ENCODE measurements at places on chromosomes 6 and 20.

GRCh38 chr6:56687551-56687950 lies 44.9 kb upstream of the DST start:
- DNase-seq: no peak

DNA sequence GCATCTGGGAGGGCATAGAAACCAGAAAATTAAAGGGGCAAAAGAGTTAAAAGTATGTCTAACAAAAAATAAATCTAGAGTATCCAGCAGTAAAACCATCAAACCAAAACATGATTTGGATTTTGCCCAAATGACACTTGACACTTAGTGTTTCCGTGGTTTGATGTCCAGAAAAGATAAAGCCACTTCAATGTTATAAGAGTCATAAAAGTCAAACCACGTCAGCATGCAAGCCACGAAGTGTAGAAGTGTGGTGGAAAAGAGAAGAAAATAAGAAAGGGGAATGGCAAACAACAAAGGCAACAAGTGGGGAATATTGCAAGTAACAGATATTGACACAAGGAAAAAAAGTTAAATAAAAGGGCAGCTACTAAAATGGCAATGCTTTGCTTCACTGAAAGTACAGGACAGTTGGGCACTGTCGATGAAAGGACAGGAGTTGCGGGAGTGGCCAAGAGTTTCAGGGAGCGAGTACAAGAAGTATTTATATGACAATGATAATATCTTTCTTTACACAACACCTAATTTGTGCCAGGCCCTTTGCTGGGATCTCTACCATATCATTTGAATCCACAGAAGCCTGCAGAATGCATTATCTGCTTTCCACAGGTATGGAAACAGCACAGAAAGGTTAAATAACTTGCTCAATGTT lies 6.3 kb upstream of the HDDC2 start:
- DNase-seq: no peak

DNA sequence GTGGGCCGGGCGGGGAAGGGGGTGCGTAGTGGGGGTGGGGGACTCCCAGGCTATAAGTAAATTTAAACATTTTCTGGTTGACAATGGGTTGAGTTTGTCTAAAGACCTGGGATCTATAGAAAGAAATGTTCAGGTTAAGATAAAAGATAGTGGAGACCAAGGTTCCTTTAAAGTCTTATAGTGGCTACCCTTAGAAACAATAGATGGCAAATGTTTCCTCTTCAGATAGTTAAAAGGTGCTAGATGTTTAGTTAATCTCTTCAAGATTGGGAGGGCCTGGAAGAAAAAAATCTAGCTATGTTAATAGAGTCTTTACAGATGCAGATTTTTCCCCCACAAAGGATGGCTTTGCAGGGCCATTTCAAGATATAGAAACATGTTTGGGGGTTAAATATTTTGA lies 446.4 kb upstream of the FKBP1C start:
- no peak for DNase-seq

DNA sequence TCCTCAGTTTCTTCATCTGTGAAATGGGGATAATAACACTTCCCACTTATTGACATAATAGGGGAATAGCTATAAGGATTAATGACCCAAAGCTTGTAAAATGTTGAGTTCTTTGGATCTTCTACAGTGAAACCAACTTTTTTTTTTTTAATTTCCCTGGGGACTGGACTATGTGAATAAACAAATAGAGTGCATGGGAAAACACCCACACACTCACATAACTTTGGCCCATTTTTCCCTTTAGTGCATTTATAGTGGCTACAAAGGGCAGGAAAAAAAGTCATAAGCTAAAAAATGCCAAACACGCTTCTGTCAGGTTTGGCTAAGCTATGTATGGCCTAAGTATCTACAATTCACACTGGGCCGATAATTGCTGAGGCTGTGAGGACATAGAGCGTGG lies 406.2 kb upstream of the JAG1 start:
- DNase-seq: no peak

DNA sequence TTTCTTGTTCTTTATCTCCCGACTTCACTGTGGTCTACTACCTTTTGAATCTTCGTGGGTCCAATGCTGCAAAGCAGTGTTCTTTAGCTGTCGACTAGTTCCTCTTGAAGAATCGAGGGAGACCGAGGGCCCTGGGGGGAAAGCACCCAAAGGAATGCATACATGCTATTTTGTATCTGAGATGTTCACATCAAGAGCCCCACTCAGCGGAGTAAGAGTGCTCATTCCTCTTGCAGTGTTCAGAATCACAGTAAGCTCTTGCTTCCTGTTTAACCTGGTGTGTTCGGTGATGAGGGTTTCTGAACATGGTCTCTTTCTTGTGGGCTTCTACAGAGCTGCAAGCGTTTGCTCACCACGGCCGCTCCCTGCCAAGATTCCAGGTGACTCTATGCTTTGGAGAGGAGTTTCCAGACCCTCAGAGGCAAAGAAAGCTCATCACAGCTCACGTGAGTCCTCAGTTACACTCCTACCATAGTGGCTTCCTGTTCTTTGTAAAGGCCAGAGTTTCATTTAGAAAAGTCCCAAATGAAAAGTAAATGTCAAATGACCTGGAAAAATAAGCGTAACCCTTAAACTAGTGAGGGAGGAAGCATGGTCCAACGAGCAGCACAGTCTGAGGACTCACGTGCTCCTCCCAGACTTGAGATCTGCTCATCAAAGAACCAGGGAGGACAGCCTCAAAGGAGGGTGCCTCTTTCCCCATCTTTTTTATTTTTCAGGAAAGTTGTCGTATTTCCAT lies 13.3 kb downstream of the IRF4 start:
- no peak for DNase-seq

- no peak for DNase-seq
Observed at GRCh38 chr6:499617-500016, 108.1 kb downstream of the IRF4 start.

GRCh38 chr20:29299811-29300578 lies 1957.5 kb upstream of the DEFB115 start:
- no peak for DNase-seq

DNA sequence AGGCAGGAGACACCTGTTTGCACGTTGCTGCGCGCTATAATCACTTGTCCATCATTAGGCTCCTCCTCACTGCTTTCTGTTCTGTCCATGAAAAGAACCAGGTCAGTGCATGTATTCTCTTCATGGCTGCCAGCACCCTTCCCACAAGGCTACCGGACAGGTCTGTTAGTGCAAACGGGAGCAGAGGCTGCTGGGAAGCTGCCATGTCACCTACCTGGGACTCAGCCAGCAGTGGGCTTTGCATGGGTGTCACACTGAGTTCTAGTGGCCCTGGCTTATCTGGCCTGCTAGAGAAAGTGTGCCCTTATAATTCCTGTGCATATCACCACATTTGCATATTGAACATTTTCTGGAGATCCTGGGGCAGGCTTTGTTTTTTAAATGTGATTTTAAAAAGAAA lies 24.8 kb downstream of the LYRM2 start:
- DNase-seq: no peak

DNA sequence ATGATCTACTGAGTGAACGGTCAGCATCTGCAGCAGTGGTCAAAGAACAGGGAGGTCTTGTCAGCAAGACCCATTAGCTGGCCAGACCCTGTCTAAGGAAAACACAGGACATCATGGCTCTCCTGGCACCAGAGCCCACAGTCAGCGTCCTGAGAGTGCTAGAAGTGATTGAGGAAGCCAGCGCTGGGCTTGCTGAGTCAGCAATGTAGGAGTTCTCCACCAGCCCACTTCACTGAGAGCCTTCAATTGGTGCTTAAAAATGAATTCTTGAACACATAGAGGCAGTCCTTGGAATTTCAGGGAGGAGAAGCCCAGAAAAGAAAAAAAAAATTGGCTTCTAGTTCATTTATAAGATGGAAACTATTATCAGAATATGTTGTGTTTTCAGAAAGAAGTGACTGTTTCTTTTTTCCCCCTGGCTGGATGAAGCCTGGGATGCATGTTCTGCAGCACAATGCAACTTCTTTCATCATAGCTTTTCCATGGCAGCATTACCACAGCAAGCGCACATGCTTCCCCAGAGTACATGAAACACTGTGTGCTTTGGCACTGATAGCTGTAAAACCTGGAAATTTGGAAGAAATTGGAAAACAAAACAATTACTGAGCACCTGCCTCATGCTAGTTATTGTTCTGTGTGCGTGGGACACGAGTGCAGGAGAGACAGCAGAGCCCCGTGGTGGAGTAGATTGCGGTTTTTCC lies 899.9 kb downstream of the C6orf118 start:
- no peak for DNase-seq

DNA sequence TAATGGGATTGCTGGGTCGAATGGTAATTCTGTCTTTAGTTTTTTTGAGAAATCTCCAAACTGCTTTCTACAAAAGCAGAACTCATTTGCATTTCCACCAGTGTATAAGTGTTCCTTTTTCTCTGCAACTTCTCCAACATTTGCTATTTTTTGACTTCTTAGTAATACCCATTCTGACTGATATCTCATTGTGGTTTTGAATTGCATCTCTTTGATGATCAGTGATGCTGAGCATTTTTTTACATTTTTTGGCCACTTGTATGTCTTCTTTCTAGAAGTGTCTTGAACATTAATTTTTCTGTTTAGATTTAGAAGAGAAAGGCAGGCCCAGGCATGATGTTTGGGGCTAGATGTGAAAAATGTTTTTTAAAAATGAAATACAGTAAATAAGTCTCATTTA lies 553.1 kb upstream of the MAN1A1 start:
- DNase-seq: no peak

DNA sequence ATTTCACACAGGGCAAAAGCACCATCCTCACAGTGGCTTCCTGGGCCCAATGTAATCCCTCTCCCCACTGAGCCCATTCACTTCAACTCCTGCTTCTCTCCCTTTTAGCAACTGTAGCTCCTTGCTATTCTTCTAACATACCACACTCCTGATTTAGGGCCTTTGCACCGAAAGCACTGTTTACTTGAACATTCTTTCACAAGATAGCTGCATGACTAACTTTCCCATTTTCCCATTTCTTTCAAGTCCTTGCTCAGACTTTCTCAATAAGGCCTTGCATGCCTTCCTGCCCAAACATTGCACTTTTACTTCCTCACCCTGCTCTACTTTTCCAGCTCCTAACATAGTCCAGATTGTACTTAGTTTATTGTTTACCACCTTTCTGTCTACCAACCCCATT lies 73.0 kb downstream of the SHPRH start:
- no peak for DNase-seq

DNA sequence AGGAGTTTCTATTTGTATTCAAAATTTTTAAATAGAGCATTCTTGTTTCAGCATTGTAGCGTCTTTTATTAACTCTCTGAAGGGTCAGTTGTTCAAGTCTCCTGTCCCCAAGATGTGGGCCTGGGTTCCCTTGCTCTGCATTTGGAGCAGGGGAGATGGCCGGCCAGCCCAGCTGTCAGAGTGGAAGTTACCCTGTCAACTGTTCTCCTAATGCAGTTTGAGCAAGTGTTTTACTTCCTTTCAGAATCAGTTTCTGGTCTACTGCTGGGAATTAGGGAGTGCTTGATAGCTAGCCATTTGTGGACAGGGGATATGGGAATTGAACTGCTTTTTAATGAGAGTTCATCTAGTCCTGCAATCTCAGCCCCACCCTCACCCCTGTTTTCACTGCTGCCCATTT lies 116.6 kb downstream of the QKI start:
- DNase-seq: no peak

All from stimulated activated CD4-positive, alpha-beta T cell treated with anti-CD3 and anti-CD28 coated beads, Interleukin-1b, Interleukin-23, amount 100 ng/mL, for 4 hours (primary cell).